Hypothalamus (tissue), 51 donors: ENCODE measurements at places on chromosomes 2 and 18.

GRCh38 chr18:48563027-48563426, 24.2 kb downstream of the CTIF start:
- no peak for DNase-seq

DNA sequence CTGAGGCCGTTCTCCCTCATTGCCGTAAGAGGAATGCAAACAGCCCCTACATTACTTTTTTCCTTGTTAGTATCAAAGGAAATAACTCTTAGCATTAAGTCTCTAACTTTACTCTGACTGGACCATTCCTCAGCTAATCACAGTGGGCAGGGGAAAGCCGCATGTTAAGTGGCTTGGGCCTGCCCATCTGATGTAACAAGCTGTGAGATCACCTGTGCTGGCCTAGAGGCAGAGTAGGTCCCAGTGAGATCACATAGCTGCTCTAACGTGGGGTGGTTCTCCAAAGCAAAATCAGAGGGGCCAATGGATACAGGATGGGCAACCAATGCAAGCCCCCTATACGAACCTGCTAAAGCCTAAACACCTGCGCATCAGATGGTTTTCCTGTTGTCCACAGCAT, 5.9 kb upstream of the MOCOS start:
- no peak for DNase-seq

- DNase-seq: no peak
Measured at GRCh38 chr2:150620855-150621254, 133.4 kb upstream of the RND3 start.

DNA sequence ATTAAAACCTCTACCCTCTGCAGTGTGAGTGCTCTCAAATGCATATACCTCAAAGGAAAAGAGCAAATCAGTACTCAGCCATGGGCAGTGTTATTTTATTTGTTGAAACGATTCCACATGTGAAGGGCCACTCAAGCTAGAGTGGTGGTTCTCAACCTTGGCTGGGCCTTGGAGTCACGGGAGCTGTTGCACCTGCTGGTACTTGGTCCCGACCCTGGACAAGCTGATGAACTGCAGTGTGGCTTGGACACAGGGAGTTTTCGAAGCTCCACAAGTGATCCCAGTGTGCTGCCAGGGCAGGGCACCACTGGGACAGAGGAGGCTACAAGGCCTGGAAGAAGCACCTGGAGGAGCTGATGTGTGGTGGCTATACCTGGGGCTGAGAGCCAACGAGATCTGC, 19.7 kb downstream of the GNLY start:
- no peak for DNase-seq

DNA sequence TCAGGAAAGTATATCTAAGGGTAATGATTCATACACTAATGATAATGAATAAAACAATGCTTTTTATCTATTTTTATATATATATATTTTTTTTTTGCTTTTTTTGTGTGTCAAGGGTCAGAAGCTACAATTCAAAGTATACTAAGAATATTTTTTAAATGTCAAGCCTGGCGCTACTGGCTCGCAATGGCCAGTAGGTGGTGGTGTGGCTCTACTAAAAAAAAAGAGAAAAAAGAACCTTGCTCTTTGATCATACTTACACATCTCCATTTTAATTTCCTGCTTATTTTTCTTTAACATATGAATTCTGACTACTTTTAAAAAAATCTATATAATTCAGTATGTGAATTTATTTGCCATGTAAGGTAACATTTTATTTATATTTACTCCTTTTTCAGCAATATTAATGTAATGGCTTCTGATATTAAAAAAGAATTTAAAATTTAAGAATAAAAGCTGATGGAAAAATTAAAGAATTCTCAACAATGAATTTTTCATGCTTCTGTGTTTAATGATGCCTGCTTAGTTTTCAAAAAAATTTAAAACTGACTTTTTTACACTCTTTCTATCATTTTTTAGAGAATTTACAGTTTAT, 232.9 kb downstream of the GULP1 start:
- no peak for DNase-seq

GRCh38 chr2:174771136-174771535, 6.9 kb upstream of the CHRNA1 start:
- DNase-seq: no peak

DNA sequence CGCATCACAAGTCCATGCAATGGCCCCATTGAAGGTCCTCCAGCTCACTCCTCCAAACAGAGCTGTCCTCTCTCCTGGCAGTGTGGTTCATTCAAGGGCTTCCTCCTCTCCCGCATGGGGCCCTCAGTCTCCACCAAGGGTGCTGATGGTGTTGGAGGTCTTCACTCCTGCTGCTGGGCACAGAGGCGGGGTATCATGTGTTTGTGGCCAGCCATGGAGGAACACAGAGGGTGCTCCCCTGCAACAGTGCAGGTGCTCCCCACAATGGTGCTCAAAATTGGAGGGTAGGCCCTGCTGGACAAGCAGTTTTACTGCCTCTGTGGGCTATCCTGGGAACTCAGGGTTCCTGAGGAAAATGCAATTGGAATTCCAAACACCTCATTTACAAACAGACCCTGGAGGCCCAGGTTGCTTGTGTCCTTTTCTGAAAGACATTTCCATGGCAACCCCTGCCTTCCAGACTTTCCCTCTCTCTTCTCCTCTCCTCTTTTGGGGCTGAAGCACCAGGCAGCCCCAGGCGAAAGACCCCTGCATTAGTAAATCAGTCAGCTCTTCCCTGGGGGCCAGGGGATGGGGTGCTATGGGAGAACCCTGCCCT, 256.0 kb downstream of the HAUS1 start:
- DNase-seq: no peak

GRCh38 chr2:45647986-45648520, 3.4 kb upstream of the PRKCE start:
- no peak for DNase-seq

- no peak for DNase-seq
Measured at GRCh38 chr2:152864601-152865149, 146.3 kb downstream of the ARL6IP6 start.
